ENCODE measurements at places on chromosomes 11 and 22.

GRCh38 chr11:14934641-14935351, 37.4 kb downstream of the CALCA start:
- no peak for DNase-seq

GRCh38 chr22:35446365-35446764, 46.4 kb downstream of the MCM5 start:
- DNase-seq: no peak

- no peak for DNase-seq
Observed at GRCh38 chr11:74403607-74404321, 5.5 kb upstream of the PGM2L1 start.

DNA sequence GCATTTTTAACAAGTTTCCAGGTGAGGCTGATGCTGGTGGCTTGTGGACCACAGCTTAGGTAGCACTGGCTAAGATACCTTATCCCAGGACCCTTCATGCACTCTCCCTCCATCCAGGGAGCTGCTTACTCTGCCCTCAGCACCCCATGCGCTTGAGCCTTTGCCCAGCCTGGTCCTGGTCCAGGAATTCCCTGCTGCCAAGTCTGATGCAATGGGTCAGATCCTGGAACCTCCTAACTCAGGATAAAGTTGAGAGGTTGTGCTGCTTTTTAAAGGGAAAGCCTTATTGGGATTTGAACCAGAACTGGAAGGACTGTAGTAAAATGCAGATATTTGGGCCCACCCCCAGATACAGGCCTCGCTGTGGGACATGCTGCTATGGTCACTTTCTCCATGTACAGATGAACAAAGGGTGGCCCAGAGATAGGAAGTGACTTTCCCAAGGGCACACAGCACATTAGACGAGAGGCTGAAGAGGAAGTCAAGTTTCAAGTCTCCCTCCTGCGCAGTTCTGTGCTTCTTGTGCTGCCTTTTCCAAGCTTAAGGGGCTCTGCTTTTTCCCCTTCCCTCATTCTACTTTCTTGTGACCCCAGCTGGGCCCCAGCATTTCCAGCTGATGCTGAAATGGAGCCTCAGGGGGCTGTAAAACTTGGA, 824 bp upstream of the LGALS12 start:
- DNase-seq: no peak

- no peak for DNase-seq
Observed at GRCh38 chr11:76365038-76365679, 15.8 kb downstream of the THAP12 start.

GRCh38 chr11:16338393-16338792, 18.0 kb downstream of the SOX6 start:
- no peak for DNase-seq

- peak; percentile 64 for DNase-seq
Observed at GRCh38 chr11:8225589-8226036, 38.1 kb downstream of the LMO1 start.

DNA sequence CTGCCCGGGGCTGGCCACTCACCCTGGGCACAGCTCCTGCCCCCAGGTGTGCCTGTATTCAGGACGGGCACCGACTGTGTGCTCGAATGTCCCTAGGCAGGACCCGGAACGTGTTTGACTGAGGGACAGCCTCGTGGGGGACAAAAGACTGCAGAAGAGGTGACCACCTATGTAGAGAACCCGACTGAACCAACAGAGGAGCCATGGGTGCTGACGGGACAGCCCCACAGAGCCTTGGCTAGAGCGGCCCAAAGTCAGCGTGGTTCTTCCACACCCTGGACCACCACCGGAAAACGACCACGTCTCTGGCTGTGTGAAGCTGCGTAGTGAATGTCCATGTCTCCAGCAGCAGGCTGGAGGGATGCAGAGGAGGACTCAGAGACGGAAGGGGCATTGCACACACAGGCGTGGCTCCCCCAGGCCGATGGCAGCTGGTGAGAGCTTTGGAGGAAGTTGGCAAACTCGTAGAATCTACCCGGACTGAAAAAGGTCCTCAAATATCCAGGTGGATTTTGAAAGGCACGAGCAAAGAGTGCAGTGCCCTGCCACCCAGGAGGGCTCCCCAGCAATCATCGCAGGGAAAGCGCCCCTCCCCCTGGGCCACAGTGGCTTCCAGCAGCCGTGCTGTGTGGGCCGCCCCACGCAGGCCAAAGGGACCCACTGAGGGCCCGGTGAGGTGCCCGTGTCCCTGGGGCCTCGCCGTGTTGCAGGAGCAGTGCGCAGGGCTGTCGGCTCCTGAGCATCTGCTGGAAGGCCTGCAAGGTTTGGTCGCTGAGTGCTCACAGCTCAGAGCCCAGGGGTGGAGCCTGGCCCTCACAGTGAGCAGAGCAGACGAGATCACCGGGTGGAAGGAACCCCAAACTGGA, 17.5 kb upstream of the MUC5B start:
- no peak for DNase-seq

GRCh38 chr11:119741369-119742262, 12.6 kb upstream of the NECTIN1 start:
- DNase-seq: peak; percentile 68

DNA sequence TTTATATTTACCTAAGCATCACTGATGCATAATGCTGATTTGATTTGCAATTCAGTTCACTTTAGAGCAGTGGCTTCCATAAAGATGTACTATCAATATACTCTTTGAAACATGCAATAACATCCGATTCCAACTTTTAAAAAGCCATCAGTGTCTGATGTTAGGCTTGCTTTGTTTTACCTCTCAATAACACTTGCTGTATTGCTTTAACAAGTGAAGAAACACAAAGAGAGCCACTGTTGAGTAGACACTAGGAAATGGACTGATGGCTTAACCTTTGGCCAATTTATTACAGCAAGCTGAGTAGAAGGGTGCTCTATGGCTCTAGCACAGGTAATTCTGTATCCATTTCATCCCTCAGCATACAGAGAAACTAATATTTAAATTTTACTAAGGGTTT, 122.1 kb downstream of the FCHSD2 start:
- DNase-seq: no peak

- DNase-seq: no peak
Observed at GRCh38 chr22:31734512-31734911, 15.4 kb downstream of the PRR14L start.

- no peak for DNase-seq
Observed at GRCh38 chr11:19577391-19577975, 135.2 kb upstream of the NAV2 start.

DNA sequence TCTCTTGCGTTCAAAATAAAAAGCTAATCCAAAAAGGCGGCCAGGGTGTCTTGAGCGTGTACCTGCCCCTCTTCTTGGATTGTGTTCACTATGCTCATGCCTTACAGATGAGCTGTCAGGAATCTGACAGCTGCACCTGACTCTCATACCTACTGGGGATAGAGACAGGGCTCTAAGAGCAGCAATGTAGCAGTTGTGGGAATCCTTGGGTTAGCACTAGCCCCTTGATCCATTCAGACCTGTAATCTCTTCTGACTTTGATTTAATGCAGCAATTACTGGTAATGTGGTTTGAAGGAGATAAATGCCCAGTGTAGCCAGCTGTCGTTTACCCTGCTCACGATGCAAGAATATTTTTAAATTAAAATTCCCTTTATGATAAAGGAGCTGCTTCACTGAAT, 145.8 kb downstream of the APOL5 start:
- no peak for DNase-seq

DNA sequence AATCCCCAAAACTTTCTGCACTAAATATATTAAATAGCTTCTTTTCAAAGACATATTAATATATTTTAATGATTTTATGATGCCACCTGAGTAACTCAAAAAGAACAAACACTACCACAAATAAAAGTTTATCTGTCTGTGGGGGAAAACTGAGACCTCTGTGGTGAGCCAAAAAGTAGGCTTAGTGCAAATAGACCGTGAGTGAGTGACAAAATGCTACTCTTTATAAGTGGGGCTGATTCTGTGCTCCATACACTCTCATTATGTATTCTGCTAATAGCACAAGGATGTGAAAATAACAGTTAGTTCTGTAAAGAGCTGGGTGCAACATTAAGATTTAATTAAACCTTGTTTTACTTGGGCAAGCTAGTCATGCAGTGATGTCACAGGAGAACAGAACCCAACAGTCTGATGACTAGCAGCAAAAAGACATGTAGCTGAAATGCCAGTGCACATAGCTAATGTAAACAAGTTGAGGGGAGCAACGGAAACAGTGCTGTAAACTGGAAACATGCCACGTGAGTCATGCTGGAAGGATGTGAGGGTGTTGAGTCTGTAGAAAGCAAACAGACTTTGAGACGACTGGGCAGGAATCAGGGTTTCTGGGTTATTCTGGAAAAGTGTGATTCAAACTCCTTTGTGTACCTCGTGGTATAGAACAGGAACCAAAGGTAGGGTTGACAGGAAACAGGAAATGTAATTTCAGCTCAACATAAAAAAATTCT, 1130.4 kb downstream of the LRRC4C start:
- no peak for DNase-seq

DNA sequence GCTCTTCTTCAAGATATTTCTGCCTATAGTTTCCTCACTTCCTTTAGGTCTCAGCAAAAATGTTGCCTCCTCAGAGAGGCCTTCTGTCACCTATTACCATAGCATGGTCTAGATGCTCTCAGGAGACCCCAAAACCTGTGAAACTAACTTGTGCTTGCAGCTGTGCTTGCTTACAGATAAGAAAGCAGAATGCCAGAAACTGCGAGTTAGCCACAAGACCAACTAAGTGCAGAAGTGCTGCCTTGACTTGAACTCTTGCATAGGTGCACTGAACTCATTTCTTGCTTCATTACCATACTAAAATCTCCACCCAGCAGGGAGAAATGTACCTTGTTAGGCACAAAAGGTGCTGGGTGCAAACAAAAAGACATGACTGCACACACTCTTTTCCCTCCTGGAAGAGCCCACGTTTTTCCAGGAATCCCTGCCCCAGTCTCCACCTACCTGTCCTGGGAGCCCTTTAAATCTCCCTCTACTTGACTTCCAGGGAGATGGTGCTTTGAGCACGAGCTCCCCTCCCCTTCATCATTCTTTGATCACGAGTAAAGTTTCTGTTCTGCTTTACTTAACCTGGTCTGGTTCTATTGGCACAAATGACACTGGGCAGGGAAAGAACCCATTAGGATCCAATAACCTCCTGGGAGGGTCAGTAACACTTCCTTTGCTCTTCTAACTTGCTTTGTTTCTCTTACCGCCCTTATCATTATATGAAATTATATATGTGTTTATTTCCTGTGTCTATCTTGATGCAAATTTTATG, 137.7 kb upstream of the DDI1 start:
- DNase-seq: no peak

GRCh38 chr22:46004105-46004866, 27.3 kb upstream of the WNT7B start:
- no peak for DNase-seq

GRCh38 chr11:30984442-30984816, 385.1 kb downstream of the DCDC1 start:
- no peak for DNase-seq

GRCh38 chr11:116282481-116282880, 490.3 kb downstream of the BUD13 start:
- DNase-seq: no peak

DNA sequence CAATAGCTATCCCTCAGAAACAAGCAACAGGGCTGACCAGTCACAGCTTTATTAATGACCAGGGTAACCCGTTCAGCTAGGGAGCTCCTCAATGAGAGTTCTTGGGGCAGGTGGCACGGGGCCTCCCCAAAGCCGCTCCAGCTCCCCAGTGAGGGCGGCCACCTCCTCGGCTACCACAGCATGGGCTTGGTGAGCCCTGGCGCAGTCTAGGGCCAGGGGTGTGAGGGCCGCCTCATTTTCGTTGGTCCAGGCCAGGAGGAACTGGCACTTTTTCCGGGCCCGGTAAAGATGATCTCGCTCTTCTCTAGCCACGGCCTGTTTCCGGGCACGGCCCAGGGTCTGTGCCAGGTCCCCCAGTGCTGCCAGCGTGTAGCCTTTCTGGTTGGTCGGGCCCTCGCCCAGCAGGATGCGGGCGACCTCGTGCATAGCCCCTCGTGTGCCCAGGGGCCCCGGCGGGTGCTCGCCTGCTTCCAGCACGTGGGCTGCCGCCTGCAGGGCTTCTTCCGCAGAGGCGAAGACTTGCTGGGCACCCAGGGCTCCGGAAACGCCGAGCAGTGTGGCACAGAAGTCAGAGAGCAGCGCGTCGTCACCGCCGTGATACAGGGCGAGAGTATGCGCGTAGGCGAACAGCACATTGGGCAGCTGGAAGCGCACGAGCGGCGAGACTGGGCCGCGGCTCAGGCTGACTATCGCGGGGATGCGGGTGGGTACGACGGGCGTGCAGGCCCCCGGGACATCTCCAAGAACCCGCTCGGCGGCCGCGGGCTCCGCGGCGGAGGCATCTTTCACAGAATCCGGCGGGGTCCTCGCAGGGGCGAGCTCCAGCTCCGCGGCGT, 913 bp downstream of the ZNHIT2 start:
- peak; percentile 64 for DNase-seq

DNA sequence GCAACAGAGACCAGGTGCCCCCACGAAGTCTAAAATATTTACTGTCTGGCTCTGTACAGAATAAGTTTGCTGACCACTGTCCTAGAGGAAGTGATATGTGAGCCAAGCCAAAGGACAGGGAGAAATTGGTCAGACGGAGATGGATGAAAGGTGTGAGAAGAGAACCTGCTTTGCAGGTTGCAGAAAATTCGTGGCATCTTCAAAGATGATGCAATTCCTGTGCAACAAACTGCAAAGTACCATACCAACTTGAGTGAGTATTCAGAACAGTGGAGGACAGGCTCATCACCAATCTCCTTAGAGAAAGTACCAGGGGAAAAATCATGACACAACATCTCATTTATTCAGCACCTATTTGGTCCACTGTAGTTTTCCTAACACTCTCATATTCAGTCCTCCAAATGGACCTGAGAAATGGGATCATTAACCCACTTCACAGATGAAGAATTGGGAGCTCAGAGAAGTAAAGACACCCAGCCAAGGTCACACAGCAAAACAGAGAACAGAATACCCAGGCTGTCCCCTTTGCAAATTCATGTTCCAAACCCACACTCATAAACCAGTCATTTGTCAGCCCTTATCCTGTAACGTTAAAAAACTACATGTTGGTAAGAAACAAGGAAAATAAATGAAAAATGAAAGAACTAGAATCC, 536.8 kb downstream of the MIAT start:
- no peak for DNase-seq

- no peak for DNase-seq
Observed at GRCh38 chr11:61964058-61964665, 3.3 kb downstream of the FTH1 start.

DNA sequence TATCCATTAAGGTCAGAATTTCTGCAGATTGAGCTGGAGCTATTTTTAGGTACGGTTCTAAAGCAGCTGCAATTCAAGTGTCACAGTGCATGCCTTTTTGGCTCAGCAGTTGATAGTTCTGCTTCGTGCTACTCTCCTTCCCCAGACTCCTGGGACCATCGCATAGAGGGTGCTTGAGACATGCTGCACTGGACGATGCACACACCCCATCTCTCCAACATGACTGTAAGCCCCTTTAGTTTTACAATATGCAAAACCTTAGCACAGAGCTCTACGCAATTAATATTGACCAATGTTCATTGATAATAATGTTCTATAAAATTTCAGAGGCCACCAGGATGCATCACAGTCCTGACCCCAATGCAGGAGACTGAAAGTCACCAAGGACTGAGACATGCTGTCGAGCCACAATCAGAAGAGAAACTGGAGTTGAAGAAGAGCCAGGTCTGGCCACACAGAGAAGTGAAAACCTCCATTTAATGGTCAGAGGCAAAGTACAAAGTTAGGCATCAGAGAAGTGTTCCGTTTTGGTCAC, 120.9 kb upstream of the ZC3H12C start:
- no peak for DNase-seq

- no peak for DNase-seq
Observed at GRCh38 chr11:12390687-12391110, 13.3 kb downstream of the PARVA start.

Measured in CD4-positive, alpha-beta T cell treated with Interleukin-6 for 4 hours (primary cell).